ENCODE measurements at places on chromosomes 7 and 10. TPM values are rescaled to one million over a fixed set of nuclear protein-coding genes. Genes with fewer than 3 reads are reported as not detected.

DNA sequence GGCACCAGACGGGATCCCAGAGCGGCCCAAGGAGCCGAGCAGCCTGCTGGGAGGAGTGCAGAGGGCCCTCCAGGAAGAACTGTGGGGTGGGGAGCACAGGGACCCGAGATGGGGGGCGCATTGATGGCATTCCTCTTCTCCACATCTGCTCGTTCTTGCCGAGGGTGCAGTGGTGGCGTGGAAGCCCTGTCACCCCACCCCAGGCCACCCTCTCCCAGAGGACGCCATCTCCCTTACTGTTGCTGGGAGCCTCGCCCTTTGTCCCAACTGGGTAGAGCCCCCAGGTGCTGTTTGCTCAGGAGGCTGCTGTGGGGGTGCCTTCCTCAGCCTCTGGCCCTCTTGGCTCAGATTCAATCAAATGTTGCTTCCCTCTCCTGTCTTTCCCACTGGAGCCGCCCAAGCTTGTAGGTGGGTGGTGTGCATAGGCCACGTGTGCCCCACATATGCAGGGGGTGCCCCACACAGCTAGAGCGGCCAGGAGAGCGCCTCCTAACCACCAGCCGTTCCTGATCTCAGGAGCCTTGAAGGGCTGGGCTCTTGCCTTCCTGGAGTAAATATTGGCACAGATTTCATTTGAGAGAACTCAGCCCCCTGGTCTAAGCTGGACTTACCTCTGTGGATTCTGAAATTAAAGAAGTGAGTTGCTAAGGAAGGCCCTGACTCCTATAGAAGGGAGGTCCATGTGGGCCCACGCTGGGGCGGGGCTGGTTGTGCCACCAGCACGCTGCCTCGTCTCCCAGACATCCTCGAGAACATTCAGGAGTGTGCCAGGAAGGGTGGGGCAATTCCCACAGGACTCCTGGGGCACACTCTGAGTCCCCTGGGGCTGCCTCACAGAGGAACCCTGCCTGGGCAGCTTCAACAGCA is 39.2 kb downstream of the ZNF467 start:
- no peak for DNase-seq

The SUN3 gene
- total RNA-seq = not detected

GRCh38 chr10:60877061-60877776 is 66.8 kb downstream of the RHOBTB1 start:
- no peak for DNase-seq

The GALNT11 gene
- total RNA-seq = 18.0 TPM

DNA sequence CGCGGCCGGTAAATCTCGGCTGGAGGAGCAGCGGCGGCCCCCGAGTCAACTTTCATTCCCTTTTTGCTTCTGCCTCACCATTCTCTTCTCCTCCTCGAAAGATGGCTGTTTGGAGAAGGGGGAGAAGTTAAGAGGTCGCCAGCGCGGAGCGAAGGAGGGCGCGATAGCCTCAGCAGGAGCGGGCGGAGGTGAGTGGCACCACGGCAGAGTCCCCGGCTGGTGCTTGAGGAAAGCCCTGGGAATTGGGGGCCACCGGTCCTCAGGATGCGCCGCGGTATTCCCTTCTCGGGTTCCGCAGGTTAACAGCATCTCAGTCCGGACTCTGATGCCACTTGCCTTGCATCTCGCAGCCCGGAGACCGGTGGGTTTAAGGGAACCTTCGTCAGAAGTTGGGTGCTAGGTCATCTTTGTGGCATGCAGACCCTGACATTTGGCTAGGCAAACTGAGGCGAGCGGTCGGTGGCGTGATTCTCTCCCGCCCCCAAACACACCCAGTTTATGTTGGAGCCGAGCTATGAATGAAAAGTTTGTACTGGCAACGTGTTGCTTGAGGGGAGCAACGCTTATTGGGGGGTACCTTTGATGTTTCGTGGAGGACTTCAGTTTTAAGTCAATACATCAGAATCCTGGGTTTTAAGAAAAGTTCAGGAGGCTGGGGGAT is 59.5 kb upstream of the PRPS1L1 start:
- no peak for DNase-seq

The TAS2R4 gene
- 1.1 TPM for total RNA-seq

- DNase-seq = no peak
Measured at GRCh38 chr7:107186240-107186639, 17.4 kb downstream of the HBP1 start.
